ENCODE measurements at places on chromosomes 7 and 10. TPM values are rescaled to one million over a fixed set of nuclear protein-coding genes. Genes with fewer than 3 reads are reported as not detected.

DNA sequence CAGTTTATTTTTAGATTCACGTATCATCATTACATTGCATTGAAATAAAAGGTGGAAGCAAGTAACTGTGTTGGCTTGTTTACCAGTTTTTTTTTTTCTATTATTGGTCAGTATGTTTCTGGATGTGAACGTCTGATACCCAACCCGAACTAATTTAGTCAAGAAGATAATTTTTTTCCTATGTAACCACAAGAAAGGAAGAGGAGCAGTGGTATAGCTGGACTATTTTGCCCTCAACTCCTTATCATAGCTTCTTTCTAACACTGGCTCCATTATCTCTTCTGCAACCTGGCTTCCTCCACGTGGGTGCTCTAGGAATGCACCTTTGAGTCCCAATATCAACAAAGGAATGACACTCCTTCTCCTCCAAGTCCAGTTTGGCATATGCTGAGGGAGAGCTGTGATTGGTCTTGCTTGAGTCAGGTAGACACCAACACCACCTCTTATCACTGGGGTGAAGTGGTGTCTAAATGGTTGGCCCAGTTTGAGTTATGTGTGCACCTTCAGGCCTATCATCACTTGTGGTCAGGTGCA, 29.4 kb downstream of the OR9A2 start:
- DNase-seq, result no peak

- DNase-seq, result no peak
Observed at GRCh38 chr7:92119213-92119759, 15.0 kb downstream of the CYP51A1 start.

DNA sequence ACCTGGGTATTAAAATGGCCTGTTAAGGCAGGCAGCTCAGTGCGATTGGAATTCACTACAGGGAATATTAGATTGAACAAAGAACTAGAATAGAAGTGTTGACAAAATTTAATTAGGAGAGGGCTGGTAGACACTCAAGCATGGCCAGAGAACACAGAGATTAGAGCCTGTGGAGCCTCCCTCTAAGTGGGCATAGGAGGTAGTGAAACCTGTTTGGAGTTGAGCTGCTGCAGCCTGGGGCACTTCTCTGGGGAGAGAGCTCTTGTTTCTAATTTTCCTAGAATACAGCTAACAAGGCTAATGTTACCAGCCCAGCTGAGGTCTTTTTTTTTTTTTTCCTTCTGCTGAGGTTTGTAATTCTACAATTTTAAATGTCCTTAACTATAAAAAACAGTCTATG, 46.4 kb downstream of the TMEM168 start:
- DNase-seq, result peak; percentile 8

GRCh38 chr7:100566018-100566531, 7.6 kb downstream of the SAP25 start:
- DNase-seq, result no peak

GRCh38 chr7:134613623-134614347, 32.9 kb upstream of the BPGM start:
- peak; percentile 95 for DNase-seq

GRCh38 chr7:37642028-37642540, 41.5 kb upstream of the GPR141 start:
- no peak for DNase-seq

GRCh38 chr7:33190688-33191304, 61.4 kb downstream of the BBS9 start:
- DNase-seq, result no peak

DNA sequence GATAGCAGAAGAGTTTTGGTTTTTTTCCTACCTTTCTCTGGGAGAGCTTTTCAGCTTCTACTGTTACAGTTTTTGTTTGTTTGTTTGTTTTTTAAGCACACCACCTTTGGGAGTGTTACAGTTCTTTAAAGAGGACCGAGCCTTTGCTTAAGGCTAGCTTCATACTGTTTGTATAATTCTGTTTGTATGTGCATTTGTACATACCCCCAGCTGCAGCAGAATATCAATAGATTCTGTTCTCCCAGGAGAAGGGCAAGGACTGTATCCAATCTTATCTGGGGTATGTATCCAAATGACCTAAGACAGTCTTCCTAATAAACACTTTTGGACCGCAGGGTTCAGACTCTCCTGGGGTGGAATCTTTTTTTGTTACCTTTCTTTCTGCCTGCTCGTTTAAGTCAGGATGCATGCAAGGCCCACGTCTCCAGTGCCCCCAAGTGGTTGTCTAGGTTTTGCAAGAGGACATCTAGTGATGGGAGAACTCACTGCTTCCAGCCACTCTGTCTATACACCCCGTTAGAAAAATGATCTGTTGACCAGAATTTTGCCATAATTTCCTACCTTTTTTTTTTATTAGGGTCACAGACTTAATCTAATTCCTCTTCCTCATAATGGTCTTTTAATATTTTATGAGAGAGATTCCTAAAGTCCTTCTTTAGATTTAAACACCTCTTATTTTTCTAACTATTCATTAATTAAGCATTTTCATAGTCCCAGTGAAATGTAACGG, 23.9 kb downstream of the NRF1 start:
- peak; percentile 76 for DNase-seq

GRCh38 chr7:37245590-37245989, 203.1 kb downstream of the ELMO1 start:
- DNase-seq, result no peak

GRCh38 chr7:144384555-144385245, 18.8 kb downstream of the NOBOX start:
- DNase-seq, result peak; percentile 4

GRCh38 chr10:105691811-105692210, 1050.7 kb downstream of the SORCS3 start:
- peak; percentile 27 for DNase-seq

DNA sequence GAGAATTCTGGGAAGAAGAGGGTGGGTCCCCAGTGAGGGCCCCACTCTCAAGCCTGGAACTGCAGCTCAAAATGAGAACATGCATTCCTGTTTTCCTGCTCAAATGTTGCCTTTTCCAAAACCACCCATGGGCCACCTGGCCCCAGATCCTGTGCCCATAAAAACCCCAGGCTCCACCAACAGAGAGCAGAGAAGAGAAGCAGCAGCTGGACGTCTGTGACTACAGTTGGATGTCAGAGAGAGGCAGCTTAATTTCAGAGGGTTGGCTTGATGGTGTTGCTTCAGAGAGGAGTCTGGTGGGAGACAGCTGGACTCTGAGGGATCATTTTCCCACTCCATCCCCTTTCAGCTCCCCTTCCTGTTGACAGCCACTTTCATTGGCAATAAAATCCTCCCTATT, 256.4 kb downstream of the FZD1 start:
- DNase-seq, result no peak

GRCh38 chr10:70060389-70060788, 7.7 kb downstream of the MACROH2A2 start:
- DNase-seq, result no peak

DNA sequence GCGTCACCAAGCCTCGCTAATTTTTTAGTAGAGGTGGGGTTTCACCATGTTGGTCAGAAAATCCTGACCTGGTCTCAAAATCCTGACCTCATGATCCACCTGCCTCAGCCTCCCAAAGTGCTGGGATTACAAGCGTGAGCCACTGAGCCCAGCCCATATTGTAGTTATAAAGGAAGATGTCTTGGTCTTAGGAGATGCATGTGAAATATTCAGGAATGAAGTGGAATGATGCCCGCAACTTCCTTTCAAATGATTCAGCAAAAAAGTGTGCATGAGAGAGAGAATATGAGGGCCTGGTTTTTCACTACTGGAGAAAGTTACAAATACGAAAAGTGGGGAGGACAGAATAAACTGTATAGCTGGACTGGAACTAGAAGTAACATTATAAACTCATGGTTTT, 15.9 kb downstream of the TMEM209 start:
- DNase-seq, result no peak

- no peak for DNase-seq
Observed at GRCh38 chr7:142770661-142771352, at the start of gene PRSS2. TSS of gene PRSS2 (plus strand) at chr7:142770970. CDS start at chr7:142770983, 13 bp downstream.

DNA sequence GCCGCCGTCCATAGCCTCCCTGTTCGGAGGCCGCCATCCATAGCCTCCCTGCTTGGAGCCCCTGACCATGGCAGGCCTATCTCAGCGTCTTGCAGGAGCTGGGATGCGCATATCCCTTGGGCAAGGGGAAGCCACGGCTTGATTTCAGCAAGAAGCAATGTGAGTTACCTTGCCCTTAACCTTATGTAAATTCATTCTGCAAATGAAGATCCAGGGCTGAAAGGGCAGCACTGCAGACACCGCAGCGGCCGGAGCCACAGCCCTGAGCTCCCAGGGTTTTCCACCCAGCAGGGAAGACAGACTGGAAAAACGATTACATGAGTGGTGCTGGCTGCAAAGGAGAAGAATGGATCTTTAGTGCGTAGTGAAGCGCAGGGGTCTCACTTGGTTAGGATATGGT, 95.8 kb downstream of the SEC61G start:
- no peak for DNase-seq

- DNase-seq, result no peak
Observed at GRCh38 chr7:124201768-124202349, 169.0 kb upstream of the TMEM229A start.

- DNase-seq, result no peak
Observed at GRCh38 chr7:31338706-31339105, 1.8 kb downstream of the NEUROD6 start.

DNA sequence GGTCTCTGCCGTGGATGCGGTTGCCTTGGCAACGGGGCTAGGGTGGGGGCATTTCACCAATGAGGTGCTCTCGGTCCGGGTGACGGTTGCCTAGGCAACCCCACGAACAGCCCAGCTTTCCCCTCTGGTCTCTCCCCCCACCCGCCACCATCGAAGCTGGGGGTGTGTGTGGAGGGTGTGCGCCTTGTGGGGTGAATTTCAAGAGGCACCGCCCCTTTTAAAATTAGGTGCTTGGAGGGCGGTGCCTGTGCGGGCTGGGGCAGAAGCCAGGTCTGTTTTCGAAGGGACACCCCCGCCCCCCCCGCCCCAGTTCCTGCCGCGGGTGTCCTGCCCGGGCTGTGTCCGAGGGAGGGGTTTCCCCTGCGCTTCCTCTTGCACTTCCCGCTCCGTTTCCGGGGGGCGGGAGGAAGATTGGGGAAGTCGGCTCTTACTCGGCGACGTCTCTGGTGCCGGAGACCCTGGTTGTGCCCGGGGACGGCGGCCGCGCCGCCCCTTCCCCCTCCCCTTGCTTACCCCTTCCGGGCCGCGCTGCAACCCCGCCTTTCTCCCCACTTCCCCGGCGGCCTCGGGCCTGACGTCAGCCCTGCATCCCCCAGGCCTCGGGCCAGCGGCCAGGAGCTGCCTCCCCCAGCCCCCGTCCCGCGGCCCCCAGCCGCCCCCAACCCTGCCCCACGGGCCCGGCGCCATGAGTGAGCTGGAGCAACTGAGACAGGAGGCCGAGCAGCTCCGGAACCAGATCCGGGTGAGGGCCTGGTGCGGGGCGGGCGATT, 2.2 kb downstream of the GNB2 start:
- DNase-seq, result peak; percentile 49

YWHAG gene
- 42.2 TPM for total RNA-seq

GPR158 gene
- not detected for total RNA-seq

EPHB6 gene
- 30.5 TPM for total RNA-seq

IL15RA gene
- 5.9 TPM for total RNA-seq

FBXL13 gene
- total RNA-seq, result not detected
